Right kidney (tissue), 9 donors: ENCODE measurements at places on chromosomes 4 and X.

GRCh38 chr4:15963576-15963975 is 601 bp upstream of the FGFBP2 start:
- DNase-seq = no peak

DNA sequence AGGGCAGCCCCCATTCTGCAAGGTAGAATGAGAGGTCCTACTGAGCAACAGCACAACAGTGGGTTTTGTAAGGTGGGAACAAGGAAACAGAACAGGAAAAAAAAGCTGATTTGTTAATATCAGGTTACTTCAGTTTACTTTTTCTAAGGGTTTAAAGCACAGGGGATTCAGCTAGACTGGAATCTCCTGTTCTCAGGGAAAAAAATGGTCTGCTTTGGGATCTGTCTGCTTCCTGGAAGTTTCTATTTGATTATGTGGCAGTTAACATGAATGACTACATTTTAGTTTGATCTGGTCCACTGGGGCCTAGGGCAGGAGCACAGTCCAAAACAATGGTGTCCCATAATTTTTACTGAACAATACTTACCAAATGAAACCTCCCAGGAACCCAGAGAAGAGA is 104.6 kb downstream of the FBXW7 start:
- DNase-seq = no peak

DNA sequence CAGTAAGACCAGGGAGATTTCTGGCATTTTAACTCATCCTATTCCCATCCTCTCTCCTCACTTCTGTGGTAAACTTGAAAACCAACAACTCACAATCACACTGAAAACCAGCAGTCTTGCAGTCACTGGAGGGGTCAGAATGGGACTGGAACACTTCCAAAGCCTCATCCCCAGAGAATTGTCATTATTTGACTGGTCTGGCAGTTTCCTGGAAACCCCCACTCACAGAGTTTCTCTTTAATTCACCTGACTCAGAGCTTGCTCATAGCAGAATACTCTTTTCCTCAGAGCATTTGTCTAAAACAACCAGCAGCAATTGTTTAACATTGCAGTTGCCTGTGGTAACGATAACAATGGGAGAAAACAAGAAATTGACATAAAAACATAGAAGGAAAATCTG is 7.3 kb upstream of the RAB9B start:
- no peak for DNase-seq

DNA sequence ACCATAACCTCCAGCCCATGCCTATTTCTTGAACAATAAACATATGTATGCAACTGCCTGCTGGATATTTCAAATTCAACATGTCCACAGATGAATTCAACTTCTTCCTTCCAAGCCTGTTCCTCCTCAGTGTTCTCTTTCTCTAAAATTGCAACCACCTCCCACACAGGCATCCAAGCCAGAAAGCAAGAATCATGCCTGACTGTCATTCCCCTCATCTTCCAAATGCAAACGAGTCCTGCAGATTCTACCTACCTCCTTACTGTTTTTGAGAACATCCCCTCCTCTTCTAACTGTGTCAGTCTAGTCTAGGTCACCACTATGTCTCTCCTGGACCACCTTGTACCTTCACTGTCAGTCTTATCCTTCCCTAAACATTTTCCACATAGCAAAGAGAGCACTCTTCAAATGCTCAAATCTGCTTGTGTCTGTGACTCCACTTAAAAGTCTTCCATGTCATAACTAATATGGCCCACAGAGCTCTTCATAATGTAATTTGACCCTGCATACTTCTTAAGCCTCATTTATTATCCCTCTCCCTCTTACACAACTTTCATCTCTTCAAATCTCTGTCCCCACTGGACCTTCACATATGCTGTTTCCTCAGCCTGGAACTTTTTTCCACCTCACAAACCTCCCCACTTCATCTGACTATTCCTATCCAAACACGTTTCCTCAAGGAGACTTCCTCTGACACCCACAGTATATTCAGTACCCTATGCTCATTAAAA is 25.7 kb downstream of the MAPK10 start:
- no peak for DNase-seq

DNA sequence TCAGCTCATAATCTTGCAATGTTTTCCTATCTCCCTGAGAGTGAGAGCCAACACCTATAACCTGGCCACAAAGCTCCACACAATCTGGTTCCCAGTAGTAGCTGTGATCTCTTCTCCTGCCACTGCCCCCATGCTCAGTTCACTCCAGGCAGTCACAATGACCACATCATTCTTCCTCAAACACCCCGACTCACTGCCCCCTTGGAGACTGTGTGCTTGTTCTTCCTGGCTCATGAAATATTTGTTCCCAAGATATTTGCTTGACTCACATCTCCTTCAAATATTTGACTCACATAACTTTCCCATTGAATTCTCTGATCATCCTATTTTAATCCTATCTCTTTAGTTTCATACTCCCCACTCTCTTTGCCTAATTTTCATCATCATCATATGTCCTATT is 173.7 kb downstream of the AREG start:
- no peak for DNase-seq

- no peak for DNase-seq
These were observed 17.1 kb upstream of the C1QTNF7 start for GRCh38 chr4:15410750-15411149.

DNA sequence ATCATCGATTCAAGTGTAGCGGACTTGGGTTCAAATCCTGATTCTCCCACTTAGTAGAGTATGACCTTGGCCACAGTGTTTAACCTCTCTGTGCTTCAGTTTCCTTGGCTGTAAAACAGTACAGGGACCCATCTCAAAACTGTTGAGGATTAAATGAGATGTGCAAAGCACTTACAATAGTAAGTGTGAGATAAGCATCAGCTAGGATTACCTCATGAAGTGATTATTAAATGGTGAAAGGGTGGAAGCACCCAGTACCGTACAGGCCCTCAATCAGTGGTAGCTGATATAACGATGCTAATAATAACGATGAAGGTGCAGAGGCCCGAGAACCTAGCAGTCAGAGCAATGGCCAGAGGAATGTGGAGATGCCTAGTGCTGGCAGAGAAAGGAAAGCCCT is 45.1 kb downstream of the PRPS1 start:
- no peak for DNase-seq

GRCh38 chr4:10639100-10639499 is 45.5 kb downstream of the CLNK start:
- no peak for DNase-seq

GRCh38 chr4:185559915-185560281 is 24.6 kb upstream of the PDLIM3 start:
- no peak for DNase-seq

DNA sequence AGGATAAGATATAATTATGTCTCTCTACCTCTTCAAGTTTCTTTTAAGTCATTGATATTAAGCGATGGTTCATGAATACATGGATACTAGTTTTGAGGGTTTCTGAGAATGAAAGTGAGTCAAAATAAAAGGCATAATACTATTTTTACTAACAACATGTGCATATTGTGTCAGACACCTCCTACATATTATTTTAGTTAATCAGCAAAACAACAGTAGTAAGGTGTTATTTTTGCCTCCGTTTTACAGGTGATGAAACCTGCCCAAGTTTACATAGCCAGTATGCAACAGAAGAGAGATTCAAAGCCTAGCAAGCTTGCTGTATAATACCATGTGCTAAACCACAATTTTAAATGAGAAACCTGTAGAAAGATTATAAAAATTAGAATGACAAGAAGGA is 544.1 kb downstream of the EPHA5 start:
- DNase-seq = no peak

- DNase-seq = no peak
These were observed 116.3 kb downstream of the STOX2 start for GRCh38 chr4:184021389-184021788.

DNA sequence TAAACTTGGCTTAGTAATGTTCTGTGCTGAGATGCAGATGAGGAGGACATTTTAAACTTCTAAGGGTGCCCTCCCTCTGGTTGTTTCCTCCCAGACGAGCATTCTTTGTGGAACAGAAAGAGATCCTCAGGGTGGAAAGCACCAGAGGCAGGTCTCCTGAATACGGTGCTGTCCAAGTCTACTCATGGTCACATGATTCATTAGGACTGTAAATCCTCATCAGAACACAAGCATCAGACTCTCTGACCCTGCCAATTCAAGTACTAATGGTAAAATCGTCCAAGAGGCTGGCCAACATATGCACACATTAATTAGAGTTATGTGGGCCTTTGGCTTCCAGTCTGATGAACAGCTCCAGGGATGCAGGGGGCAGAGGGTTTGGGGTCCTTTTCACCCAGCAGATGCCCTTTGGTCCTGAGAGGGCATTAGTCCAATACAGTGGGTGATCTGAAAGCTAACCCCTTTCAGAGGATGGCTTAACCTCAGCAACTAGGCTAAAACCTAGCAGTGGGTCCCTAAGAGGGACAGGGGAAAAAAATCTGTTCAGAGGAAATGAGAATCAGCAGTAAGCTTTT is 18.2 kb downstream of the HAND2 start:
- DNase-seq = no peak

- no peak for DNase-seq
These were observed 867.8 kb downstream of the CCSER1 start for GRCh38 chr4:90994851-90995574.

DNA sequence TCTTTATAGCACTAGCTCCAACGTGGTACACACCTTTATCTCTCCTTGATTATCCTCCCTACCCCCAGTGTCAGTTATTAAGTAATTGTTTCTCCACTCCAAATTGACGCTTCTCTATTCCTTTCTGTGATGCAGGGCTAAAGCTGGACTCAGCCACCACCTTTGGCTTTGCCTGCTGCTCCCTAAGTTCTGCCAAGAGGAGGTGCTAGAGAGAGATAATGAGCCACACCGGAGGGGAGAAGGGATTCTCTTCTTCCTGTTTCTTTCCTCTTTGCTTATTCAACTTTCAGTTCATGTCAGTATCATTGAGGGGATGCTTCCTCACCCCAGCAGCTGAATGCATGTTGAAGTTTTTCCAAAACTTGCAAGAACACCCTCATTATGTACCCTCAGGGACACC is 176.5 kb downstream of the GBA3 start:
- no peak for DNase-seq

DNA sequence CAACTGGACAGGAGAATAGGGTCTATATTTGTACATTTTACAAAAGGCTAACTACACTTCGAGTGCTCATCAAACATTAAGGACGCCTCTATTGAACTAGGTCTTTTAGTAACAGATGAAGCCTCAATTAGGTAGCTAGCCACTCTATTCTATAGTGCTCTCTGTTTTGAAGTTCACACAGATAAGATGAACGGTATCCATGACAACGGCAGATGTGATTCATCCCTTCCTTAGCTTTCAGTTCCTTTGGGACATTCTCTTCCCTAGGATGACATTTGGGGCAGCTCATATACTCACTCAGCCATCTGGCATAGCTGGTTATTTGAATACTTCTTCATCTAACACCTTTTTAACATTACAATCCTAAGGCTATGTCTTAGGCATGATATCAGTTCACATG is 62.4 kb upstream of the WDFY3 start:
- DNase-seq = no peak

DNA sequence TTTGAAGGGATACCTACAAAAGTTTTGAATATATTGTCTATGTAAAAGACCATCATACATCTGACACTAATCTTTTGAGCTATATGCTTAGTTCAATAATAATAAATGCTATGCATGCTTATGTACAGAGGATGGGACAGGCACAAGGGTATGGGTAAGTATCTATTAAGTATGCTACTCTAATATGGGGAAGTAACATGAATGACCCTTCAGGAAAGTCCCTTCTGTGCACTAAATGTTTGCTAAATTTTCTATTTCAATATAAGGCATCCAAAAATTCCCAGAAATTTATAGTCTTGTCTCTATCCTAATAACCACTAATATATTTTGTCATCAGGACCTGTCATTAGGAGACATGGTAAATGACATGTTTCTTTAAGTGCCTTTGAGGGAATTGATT is 19.0 kb downstream of the ATP8A1 start:
- no peak for DNase-seq

DNA sequence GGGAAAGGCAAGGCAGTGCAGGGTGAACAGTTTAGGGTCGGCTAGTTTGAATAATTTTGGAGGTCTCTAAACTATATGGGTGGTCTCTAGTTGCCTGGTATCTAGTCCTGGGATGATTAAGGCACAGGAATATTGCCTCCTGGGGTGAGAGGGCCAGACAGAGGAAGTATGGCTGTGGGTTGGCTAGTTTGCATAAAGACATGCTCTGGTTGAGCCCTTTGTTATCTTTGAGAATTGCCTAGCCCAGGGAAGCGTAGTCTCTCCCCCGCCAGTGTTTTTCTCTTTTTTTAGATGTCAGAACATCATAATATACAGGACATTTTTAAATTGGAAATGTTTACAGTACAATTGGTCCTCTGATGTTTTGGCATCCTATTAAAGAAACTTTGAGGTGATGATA is 163.5 kb downstream of the PWWP3B start:
- DNase-seq = no peak

DNA sequence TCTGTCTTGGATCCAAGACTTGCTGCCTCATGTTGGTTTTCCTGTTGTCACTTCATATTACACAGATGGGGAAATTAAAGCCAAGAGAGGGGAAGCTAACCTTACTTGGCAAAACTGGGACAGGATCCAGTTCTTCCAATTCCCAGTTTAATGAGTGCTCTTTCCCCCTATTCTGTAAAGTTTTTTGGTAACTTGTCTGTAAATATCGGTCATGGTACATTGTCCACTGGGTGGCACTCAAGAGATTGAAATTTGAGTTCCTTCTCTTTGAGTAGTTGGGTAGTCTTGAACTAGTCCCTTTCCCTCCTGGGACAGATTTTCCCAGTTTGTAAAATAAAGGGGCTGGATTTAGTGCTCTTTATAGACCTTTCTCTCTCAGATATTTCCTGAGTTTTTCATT is 12.4 kb upstream of the EOLA2 start:
- no peak for DNase-seq

- DNase-seq = no peak
These were observed 52.0 kb upstream of the PDLIM5 start for GRCh38 chr4:94399721-94400120.

GRCh38 chrX:109739625-109740432 is 6.8 kb upstream of the ACSL4 start:
- no peak for DNase-seq

DNA sequence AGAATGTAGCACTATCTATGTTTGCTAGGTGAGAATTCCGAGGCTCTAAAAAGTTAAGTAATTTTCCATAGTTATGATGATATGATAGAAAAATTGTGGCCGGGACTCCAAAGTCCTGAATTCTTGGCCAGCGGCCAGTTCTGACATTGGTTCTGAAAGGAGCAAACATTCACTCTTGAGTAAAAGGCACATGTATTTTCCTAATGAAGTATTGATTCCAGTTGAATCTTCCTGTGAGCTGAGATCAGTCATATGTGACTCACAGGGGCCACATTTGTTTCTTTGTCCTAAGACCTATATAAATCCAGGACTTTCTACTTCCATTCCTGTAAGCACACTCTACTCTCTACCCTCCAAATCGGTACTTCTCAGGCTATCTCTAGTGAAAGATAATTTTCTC is 349.9 kb downstream of the BMPR1B start:
- DNase-seq = no peak

GRCh38 chr4:44985152-44985551 is 258.8 kb upstream of the GNPDA2 start:
- DNase-seq = no peak

DNA sequence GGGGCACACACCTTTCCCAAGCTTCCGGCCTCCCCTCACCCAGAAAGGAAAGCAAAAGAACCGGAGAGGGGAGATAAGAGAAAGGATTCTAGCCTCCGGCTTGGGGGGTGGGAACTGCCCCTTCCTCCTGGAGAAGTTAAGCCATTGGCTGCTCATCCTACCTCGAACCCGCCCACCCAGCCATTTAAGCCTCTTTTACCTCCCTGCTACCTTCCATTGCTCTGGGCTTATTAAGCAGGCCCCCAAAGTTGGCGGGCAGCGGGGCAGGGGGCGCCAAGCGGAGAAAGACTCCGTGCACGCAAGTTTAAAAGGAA is 2.3 kb downstream of the MAML3 start:
- DNase-seq = no peak
